ENCODE measurements at places on chromosomes 1 and 21.

DNA sequence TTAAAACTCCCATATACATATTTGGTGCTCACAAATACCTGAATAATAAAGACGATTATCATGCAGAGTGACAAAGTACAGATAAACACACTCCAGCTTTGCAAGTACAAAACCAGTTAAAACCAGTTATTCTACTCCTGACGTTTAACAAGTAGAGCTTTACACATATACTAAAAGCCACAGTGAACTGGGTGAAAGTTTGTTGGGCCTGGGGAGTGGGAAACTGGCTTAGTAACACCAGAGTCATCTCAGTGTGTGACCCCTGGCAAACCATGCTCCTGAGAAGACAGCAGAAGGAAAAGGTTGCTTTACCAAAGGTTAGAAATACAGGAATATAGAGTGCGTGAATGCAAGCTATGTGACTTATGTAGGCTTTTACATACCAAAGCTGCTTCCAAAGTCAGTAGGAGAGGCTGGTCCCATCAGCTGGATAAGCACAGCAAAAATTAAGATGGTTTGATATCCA lies 148.1 kb downstream of the NRIP1 start:
- no peak for DNase-seq

DNA sequence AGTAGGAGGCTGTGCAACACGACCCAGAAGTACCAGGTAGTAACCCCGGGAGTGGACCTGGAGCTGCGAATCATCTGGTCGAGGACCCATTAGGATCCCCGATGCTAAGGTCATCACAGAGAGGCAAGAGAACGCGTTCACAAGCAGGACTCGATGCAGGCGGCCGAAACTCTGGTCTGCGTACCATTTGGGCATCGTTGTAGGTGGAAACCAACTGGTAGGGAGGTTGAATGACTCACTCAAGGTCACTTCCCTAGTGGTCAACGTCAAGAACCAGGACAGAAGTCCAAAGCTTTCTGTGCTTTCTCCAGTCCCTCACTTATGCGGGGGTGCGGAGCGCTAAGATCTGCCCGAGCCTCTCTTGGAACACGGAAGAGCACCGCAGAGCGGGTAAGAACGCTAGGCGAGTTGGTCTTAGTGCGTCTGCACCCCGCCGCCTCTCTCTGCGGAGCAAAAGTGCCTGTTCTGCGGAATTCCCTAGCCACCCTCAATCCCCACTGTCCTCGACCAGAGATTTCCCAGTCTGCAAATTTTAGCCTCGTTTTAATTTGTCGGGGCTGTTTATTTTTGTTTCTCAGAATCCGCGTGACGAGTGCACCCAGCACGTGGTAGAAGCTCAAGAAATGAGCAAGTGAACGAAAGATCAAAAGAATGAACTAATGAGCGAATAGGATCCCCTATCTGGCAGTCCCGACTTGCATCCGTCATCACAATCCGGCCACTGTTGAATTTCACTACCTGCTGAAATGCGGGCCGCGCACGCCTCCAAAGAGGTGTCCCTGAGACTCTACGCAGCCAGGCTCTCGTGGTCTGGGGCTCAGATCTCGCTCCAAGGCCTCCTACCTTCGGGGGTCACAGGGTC lies 12.2 kb downstream of the HLX start:
- no peak for DNase-seq

DNA sequence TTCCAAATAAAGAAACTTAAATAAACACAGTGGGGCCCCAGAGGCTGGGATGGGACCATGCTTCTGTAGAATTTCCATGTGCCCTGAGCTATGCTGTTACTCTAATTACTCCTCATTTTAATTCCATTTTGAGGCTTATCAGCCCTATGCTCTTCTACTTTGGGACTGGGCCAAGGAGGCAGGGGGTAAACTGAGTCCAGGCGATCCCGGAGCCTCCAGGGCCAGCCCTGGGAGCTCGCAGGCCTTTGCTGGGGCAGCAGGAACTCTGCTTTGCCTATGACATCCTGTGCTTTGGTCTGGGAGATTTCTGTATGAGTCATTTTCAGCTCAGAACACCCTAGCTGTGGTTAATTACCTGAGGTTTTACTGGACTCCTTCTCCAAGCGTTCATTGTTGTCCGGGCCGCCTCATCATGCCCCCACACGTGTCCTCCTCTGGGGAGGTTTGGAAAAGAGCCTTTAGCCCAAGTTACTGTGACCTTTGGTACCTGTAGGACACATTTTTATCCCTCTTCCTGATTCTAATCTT lies 95.7 kb downstream of the RHOU start:
- DNase-seq = no peak

- no peak for DNase-seq
These were observed 2.9 kb upstream of the PTGFRN start for GRCh38 chr1:116906812-116907211.

DNA sequence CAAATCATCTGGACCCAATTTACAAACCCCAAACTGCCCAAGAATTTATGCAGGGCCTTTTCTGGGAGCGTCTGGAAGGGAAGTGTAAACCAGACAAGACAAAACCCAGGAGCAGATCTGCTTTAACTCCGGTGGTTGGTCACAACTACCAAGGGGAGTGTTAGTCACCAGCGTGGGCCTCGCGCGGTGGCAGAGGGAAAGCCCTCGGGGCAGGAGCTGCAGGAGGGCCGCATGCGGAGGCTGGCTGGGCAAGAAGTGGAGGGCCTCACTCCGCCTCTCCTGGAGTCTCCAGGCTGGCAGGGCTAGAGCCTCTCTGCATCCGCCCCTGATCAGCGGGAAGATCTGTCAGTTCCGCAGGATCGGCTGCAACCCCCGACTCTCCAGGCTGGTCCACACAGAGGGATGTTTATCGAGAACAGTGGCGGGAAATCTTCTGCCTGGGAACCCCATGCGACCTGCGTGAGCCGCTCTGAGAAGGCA lies 2.0 kb downstream of the COL24A1 start:
- peak; percentile 13 for DNase-seq

DNA sequence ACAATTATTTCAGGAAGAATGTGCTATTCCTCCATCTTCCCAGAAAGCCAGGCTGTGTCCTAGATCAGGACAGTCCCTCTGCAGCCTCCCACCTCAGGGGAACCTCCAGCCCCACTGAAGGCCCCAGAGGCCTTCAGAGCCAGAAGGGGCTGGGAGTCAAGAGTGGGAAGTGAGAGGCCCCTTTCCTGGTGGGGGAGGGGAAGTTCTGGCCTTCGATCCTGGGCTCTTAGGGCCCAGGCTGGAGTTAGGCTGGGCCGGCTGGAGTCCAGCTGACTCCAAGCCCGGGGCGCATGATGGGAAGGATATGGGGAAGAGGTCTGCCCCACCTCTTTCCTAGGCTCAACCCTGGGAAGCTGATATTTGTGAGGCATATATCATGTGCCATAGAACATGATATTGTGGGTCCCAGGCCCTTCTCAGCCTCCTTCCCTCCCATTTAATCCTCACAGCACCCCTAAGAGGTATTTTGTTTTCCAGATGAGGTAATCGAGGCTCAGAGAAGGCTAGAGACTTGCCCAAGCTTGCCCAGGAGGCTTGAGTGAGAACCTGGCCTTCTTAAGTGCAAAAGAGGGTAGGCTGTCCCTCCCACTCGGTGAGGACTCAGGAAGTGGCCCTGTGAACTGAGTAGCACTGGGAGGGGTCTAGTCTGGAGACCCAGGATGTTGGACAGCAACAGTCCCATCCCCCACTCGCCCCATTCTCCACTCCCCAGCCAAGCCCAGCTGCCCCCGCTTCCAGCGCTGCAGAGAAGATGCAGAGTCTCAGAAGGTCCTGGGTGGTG lies 18.6 kb upstream of the HSPG2 start:
- no peak for DNase-seq

DNA sequence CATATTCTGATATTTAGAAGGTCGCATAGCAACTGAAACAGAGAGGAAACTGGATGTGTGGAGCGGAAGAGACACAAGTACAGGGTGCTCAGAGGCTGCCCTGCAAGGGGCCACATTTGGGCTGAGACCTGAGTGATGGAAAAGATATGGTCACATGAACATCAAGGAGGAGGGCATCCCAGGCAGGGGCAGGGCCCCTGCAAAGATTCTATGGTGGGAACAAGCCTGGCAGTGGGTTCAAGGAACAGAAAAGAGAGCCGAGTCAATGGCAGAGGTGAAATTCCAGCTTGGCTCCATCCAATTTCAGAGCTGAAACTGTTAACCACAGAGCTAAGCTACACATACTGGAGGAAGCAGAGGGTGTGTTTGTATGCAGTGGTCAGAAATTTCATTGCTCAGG lies 227.7 kb downstream of the PRDM2 start:
- no peak for DNase-seq
